Fibroblast of skin of left biceps (primary cell): ENCODE measurements at places on chromosomes 4 and X.

- DNase-seq = no peak
Observed at GRCh38 chr4:184838249-184839074, 12.7 kb upstream of the ACSL1 start.

DNA sequence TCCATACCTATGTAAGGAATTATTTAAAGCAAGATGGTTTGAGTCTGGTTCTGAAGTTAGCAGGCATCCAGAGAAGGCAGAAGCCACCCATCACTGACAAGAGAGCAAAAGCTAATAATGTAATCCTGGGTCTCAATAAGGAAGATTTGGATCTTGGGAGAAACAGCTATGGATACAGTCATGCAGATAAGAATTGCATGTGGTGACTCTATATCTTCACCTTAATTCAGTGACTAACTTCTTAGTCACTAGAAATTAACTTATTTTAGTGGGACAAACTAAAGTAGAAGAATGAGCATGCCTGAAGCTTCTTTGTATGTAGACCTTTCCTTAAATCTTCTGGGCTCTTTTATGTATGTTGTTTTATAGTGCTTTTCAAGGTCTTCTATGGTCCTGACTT lies 66.6 kb downstream of the ATP10D start:
- DNase-seq = no peak

- no peak for DNase-seq
Observed at GRCh38 chrX:114906984-114907510, 110.4 kb downstream of the IL13RA2 start.

DNA sequence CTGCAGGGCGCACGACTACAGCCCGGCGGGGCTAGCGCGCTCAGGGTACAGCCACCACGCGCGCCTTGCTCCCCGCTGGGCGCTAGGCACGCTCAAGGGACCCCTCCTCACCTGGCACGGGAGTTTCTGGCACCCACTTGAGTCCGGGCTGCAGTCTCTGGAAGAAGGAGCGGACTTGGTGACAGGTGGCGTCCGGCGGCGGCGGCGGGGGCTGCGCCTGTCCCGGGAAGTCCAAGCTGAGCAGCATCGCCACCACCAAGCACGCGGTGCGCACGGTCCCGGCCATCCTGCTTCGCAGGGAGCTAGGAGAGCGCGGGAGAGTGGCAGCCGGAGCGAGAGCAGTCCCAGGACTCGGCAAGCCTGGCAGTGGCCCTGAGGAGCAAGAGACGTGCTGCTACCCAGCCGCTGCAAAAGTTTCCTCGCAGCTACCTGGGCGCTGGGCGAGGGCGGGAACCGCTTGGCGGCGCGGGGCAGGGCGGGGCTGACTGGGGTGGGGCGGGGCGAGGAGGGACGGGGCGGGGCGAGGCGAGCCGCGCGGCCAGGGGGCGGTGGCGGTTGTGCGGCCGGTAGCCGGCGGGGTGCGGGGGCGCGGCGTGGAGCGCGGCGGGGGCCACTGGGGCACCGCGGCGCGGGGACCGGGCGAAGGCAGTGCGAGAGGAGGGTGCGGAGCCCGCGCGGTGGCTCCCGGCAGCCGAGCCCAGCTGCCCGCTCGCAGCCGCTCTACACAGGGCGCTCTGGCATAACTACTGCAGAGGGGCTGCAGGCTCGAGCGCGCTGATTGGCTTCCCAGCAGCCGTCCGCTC lies at the start of gene GPC3:
Gene GPC3, minus strand, starts transcription at position 431 of the 803 bp plus-strand sequence.
- no peak for DNase-seq

GRCh38 chr4:177271091-177271490 lies 38.6 kb upstream of the NEIL3 start:
- no peak for DNase-seq

- no peak for DNase-seq
Observed at GRCh38 chr4:186820391-186820891, 96.8 kb upstream of the FAT1 start.

GRCh38 chr4:113996599-113997177 lies 17.2 kb upstream of the ARSJ start:
- no peak for DNase-seq

DNA sequence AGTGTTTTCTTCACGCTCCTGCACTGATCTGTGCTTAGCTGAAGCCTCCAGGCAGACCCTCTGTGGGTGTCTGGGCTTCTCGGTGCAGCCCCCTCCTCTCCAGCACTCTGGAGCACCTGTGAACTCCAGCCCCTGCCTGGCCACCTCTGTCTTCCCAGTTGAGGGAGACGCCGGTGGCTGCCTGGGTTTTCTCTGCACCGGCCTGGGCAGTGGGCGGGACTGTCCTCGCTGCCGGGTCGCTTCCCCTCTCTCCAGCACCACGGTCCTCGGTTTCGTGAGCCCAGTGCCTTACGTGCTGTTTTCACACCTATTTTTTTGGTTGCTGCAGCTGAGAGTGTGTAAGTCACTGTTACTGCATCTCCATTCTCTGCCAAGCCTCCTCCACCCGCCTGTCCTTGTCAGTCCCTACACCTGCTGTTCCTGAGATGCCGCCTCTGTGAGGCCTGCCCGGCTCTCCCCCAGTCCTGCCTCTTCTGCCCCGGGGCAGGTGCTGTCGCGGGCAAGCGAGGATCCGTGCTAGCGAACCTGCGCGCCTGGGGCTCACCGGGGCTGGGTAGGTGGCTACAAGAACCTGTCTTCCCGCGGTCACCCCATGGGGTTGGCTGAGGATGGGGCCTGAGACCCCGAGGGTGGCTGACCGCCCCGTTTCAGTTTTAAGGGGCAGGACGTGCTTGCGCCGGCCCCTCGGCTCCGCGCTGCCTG lies 2.4 kb upstream of the FGFRL1 start:
- no peak for DNase-seq

GRCh38 chr4:89365776-89366175 lies 58.2 kb upstream of the GPRIN3 start:
- DNase-seq = no peak

DNA sequence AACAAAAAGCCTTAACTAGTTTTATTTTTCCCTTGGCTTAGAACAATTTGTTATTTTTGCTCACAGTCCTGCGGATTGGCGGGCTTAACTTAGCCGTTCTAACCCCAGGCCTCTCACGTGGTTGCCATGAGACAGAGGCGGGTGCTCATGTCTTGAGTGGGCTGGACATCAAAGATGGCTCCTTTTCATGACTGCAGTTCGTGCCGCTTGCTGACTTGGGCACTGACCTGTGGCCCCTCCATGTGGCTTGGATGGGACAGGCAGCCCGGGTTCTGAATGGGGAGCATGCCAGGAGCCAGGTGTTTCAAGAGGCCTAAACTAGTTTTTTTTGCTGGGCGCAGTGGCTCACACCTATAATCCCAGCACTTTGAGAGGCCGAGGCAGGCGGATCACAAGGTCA lies 40.7 kb downstream of the CDS1 start:
- no peak for DNase-seq

DNA sequence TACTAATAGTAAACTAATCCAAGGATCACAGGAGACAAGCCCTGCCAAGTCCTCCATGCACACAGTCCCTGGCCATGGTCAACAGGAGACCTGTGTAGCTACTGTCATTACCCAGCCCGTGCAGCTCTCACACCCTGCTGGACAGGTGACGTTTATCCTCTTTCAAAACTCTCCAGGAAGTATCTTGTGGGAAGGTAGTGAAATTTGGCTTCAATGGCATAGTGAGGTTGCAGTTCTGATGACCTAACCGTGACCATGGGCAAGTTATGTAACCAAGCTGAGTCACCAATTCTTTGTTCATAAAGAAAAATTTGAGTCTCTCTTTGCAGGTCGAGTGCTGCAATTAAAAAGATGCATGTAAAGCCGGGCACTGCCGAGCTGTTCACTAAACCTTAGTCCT lies 11.3 kb upstream of the SLC2A9 start:
- peak; percentile 10 for DNase-seq

GRCh38 chr4:157165935-157166610 lies 54.5 kb upstream of the GRIA2 start:
- DNase-seq = no peak

GRCh38 chr4:112318239-112319142 lies 21.3 kb downstream of the ALPK1 start:
- no peak for DNase-seq

- no peak for DNase-seq
Observed at GRCh38 chr4:79015411-79015810, 76.2 kb upstream of the PAQR3 start.

DNA sequence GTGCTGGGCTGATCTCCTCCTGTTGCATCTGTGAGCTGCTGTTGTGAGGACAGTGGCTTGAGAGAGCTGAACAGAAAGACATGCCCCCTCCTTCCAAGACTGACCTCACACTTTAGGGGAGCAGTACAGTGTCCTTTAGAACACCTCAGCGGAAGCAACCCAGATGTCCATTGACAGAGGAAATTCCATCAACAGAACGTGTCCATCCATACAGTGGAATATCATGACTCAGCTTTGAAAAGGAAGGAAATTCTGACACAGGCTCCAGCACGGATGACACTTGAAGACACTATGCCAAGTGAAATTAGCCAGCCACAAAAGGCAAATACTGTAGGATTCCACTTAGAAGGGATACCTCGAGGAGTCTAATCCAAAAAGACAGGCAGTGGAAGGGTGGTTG lies 103.5 kb downstream of the GPR143 start:
- peak; percentile 18 for DNase-seq

- no peak for DNase-seq
Observed at GRCh38 chrX:81728622-81729021, 526.7 kb downstream of the SH3BGRL start.

DNA sequence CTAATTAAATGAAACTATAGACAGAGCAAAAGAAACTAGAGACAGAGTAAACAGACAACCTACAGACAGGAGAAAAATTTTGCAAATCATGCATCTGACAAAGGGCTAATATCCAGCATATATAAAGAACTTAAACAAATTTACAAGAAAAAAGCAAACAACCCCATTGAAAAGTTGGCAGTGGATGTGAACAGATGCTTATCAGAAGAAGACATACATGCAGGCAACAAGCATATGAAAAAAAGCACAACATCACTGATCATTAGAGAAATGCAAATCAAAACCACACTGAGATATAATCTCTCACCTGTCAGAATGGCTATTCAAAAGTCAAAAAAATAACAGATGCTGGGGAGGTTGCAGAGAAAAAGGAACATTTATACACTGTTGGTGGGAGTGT lies 14.8 kb downstream of the ZNF280C start:
- no peak for DNase-seq

DNA sequence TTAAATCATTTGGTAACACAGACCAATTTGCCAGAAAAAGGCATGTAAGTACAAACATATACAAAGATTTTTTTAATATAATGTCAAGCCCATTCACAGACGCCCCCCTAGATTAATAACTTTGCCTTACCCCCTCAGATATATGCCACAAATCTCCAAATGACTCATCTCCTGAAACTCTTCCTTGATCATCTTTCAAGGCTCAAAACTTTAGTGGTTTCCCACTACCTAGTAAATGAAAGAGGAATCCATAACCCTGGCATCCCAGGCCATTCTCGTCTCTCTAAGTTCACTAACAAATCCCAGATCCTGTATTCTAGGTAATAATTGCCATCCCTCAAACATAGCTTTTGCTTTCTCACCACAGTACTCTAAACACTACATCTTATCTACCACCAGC lies 61.9 kb downstream of the PRSS12 start:
- DNase-seq = no peak

- DNase-seq = peak; percentile 54
Observed at GRCh38 chrX:45775468-45775867, 574.8 kb upstream of the DIPK2B start.

DNA sequence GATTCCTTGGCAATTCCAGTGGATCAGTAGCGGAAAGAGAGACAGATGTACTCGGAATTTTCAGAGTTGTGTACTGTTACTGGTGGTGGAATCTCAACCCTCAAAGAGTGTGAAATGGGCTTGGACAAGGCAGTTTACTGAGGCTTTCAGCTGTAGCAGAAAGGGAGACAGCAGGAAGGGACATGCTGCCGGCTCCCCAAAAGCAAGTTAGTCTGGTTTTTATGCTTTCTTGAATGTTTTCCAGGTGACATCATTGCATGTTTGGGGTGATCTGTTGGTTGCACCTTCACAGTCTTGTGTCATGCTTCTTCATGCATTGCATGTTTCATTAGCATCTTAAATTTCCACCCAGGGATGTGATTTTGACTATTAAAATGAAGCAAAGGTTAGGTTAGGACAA lies 1282.2 kb downstream of the ADGRL3 start:
- no peak for DNase-seq

DNA sequence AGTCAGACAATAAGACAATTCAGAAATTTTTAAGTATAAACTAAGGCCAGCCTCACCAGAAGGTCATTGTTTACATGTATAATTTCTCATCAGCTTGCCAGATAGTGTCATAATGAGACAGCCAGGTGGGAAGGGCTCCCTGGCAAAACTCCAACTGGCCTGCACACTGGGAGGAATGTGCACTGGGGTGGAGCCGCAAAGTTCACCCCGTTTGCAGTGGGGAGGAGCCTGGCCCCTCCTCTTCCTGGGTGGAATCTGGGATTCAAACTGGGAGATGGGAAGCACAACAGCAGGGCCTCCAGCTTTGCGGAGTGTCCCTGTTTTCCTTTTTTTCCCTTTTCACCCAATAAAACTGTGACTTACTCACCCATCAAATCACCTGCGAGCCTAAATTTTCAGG lies 329.9 kb downstream of the SMARCA1 start:
- no peak for DNase-seq

- no peak for DNase-seq
Observed at GRCh38 chrX:20217271-20217670, 49.4 kb downstream of the RPS6KA3 start.

DNA sequence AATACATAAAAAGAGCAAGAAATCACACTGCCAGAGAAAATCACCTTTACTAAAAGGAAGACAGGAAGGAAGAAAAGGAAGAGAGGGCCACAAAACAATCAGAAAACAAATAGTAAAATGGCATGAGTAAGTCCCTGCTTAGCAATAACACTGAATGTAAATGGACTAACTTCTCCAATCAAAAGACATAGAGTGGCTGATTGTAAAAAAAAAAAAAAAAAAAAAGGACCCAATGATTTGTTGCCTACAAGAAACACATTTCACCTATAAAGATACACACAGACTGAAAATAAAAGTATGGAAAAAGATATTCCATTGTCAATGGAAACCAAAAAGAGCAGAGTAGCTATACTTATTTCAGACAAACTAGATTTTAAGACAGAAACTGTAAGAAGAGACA lies 12.6 kb downstream of the CENPU start:
- DNase-seq = no peak

GRCh38 chr4:147285751-147286150 lies 195.1 kb upstream of the EDNRA start:
- DNase-seq = no peak

DNA sequence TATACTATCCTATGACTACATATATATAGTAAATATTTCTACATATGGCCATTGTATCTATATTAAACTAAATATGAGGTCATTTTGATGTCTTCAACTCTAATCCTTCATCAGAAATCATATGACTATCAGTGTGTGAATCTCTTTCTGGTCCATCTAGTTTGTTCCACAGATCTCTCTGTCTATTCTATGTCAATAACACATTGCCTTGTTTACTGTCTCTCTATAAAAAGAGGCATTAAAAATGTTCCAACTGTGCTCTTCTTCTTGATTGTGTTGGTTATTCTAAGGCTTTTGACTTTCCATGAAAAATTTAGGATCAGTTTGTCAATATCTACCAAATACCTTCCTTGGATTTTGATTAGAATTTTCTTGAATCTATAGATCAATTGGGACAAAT lies 338.3 kb upstream of the FSTL5 start:
- no peak for DNase-seq
